ENCODE measurements at places on chromosomes 6 and 20. TPM values are rescaled to one million over a fixed set of nuclear protein-coding genes. Genes with fewer than 3 reads are reported as not detected.

RBPJL gene
- total RNA-seq: not detected

BCAS4 gene
- total RNA-seq: 29.8 TPM

PCK1 gene
- total RNA-seq: 0.14 TPM

TRIM15 gene
- 0.03 TPM for total RNA-seq

NHLRC1 gene
- 1.5 TPM for total RNA-seq

MYMX gene
- not detected for total RNA-seq

SOBP gene
- 0.60 TPM for total RNA-seq
